ENCODE measurements at places on chromosomes 7 and 10.

DNA sequence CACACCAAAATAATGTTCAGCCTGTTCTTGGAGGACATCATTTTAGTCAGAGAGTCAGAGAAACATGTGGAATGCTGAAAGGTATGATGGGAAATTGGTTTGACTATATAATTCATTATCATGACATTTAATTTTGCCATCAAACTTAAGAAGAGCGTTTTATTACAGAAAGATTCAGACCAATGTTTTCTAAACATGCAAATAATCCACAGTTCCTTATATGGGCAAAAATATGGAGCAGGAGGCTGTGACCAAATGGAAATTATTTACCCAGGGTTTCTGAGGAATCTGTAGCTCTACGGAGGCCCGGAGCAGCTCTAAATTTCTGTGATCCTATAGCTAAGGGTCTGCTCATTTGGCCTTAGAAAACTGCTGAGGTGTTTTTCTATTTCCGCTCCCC is 33.2 kb downstream of the LAMB4 start:
- no peak for DNase-seq

- no peak for DNase-seq
Measured at GRCh38 chr10:109932391-109932790, 9.1 kb upstream of the XPNPEP1 start.

DNA sequence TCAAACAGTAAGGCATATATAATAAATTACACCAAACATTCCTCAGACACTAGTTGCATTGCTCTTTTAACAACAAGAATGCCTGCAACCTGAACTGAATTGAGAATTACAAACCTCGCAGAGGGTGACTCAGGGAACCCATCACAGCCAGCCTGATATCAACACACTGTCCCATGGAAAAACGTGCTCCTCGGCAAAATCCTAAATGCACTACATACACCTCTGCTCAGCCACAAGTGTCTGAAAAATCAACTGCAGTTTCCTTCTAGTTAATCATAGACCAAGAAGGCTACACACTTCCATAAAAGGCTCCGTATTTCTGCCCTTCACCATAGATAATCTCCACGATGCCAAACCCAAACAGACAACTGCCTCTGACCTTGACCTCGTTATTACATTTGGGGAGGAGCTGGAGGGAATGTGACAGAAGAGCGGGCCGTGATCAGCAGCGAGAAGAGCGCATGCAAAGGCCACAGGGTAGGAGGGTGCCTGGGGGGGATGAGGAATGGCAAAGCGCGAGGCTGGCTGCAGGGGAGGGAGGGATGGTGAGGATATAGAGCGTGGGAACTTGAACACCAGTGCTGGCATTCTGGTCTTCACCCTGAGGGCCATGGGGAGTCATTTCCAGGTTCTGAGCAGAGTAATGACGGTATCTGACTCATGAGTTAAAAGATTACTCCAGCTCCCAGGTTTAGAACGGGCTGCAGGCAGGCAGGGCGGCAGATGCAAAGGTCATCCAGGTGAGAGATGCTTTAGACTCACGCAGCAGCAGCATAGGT is 201.9 kb upstream of the FRMD4A start:
- DNase-seq, result no peak

DNA sequence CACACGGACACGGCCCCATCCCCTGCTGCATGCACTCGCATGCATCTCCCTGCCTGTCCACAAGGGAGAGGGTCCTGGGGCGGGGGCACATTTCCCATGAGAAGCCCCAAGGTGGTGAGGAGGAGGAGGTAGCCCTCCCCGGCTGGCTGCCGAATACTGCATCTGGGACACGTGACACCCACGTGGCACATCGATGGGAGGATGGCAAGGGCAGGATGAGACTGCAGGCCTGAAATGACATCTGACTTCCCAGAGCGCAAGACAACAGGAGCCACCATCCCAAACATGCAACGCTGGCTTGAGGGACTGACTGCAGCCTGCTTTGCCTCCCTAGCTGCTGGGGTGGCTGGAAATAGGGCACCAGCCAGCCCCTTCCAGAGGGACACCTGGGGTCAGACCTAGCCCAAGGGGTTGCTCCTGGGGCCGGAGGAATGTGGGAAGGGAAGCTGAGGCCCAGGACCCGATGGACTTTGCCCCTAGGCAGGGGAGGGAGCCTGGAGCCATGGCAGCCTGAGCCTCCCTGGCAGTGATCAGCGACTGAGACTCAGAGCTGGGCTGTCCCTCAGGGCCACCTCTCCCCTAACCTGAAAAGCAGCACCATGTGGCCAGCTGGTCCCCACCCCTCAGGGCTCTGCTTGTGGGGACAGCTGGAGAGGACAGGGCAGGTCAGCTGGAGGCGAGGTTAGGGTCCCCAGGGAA is 16.1 kb downstream of the BUD23 start:
- DNase-seq, result no peak

All from right atrium auricular region (tissue), 2 donors.